ENCODE measurements at places on chromosomes 11 and 22.
A peak's percentile ranks its signal among the peaks of the same experiment; 100 is the strongest.

DNA sequence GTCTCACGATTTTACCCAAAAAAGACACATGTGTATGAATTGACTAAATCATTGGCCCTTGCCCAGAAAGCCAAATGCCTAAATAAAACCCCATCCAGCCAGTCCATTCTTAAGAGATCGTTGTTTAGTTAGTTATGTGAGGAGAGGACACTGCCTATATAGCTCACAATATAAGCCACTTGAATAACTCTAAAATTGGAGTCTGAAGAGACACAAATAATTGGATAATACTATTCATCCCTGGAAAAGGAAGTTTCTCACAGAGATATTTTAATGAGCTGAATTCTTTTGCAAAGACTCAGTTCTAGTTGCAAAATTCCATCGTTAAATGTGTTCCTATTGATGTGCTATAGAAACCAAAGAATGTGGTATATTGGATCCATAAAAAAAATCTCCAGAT lies 176.7 kb downstream of the SOX6 start:
- DNase-seq: no peak

DNA sequence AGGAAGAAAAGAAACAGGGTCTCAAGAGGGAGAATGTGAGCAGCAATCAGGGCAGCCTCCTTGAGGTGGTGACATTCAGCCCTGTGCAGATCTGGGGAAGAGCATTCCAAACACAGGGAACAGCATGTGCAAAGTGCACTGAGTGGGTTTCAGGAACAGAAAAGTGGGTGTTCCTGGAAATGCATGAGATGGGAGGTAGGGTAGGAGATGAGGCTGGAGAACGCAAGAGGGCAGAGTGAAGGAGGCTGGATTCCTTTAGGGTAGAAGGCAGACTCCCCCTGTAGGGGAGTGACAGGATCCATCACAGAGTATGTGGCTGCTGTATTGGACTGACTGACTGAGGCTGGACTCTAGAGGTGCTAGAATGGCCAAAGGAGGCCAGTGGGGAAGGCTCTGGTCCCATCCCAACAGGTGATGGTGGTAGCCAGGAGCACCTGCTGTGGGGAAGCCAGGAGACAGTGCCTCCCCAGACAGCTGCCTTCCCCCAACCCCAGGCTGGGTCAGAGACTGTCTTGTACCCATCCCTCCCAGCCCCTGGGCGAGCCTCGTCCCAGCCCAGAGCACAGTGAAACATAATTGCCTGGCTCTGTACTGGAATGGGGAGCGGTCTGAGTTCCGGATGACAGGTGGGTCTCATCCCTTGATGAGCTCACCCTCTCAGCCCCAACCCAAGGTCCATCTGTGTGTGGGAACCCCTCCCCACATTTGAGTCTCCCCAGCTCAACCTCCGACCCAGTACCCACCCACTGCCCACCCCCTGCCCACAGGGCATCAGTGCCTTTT lies 419.4 kb downstream of the MN1 start:
- DNase-seq: no peak

DNA sequence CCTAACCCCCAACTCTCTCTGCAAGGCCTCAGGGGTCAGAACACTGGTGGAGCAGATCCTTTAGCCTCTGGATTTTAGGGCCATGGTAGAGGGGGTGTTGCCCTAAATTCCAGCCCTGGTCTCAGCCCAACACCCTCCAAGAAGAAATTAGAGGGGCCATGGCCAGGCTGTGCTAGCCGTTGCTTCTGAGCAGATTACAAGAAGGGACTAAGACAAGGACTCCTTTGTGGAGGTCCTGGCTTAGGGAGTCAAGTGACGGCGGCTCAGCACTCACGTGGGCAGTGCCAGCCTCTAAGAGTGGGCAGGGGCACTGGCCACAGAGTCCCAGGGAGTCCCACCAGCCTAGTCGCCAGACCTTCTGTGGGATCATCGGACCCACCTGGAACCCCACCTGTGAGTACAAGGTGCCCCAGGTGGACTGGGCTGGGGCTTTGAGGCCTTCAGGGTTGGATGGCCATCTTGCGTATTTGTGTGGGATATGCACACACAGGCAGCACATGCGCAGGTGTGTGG lies at the start of gene BEST1:
TSS of gene BEST1 (plus strand) at position 317 of the 513 bp plus-strand sequence. CDS start 1,456 bp downstream, outside the sequence.
- no peak for DNase-seq

DNA sequence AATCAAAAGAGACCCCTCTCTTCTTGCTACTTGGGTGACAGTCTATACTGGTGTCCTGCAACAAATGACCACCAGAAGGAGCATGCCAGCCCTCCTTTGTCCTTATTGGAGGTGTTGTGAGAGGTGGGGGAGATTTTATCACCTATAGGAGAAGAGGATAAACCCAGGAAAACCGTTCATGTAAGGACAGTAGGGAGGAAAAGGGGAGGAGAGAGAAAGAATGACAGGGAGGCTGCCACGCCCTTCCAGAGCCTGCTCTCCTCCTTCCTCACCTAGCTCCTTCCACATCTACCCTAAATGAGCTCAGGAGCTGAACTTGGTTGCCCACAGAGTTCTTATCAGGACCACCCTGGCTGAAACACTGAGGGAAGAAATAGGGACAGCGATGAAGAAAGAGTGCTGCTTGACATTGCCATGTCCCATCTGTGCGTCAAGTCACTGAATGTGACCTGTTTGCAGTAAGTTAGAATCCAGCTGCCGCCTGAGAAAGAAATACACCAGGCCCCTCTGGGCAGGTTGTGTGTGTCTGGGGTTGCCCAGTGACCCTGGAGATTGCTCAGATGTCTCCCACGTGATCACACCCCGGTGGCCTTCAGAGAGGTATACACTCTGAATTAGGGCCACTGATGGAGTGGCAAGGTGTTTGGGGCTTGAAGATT lies 40.4 kb upstream of the ETS1 start:
- no peak for DNase-seq

- no peak for DNase-seq
Measured at GRCh38 chr22:48742556-48743343, 1084.9 kb downstream of the BRD1 start.

DNA sequence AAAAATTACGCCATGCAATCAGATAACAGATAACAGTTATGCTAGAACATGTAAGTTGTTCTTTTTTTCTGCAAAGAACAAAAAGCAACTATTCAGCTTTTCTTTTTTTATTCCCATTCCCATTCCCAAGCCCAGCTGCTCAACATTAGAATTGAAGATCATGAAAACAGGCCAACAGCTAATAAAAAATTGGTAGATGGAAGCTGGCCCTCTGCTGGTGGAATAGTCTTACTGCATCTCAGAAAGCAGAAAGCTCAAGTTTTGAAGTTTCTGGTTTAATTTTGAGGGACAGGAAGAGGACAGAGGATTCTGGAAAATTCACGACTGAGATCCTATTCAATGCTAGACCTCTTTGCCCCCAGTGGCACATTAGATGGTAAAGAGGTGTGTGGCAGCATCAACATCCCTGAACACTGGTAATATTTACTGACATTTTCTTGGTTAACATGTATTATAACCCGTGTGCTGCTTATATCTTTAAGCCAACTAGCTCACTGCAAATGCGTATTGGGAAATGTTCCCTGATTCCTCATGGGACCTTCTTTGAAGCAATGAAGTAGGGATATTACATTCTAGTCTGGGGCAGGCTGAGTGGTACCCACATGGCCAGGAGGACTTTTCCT lies 591.2 kb downstream of the OPCML start:
- DNase-seq: no peak

DNA sequence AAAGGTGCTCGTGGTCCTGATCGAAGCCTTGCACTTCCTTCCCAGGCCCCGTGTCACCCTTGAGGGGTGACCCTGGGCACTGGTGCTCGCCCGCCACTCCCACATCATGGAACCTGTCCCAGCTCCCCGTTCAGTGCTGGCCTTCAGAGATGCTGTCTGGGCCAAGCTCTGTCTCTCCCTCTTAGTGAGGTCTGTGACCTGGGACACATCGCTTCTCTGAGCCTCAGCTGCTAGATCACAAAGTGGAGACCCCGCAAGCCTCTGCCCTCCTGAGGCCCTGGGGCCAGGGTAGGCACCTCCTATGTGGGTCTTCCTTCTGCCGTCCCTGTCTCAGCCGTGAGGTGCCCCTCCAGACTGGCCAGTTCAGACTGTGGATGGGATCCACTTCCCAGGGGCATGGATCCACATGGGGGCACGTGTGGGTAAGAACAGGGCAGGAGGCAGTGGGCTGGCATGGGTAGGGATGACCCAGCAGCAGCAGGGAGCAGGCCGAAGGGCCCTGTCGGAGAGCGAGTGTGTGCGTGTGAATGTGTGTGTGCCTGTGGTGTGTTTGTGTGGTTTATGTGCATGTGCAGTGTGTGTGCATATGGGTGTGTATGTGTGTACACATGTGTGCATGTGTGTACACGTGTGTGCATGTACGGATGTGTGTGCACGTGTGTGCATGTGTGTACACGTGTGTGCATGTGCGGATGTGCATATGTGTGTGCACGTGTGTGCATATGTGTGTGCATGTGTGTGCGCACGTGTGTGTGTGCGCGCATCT lies 1073.7 kb downstream of the BRD1 start:
- DNase-seq: no peak

- DNase-seq: peak; percentile 43
Measured at GRCh38 chr22:49724893-49725489, 102.7 kb downstream of the BRD1 start.

GRCh38 chr11:112625814-112626213 lies 335.4 kb upstream of the NCAM1 start:
- no peak for DNase-seq

DNA sequence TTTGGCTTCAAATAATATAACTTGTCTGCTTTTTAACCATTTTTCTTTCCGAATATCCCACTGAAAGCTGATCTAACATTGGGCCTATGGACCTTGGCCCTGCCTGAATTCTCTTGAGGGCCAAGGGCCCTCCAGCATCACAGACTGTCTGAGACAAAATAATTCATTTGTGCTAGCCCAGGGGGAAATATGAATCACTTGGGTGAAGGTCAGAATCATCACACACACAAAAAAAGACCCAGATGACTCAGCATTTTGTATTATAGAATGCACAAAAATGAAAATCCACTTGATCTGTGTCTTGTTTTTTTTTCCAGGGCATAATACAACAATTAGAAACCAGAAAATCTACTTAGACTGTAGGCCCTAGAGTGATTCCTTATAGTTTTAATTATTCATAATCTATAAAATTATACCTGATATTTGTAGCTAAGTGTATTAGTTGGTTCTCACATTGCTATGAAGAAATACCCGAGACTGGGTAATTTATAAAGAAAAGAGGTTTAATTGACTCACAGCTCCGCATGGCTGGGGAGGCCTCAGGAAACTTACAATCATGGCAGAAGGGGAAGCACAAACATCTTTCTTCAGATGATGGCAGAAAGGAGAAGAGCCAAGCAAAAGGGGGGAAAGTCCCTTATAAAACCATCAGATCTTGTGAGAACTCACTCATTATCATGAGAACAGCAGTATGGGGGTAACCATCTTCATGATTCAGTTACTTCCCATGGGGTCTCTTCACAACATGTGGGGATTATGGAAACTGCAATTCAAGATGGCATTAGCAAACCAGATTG lies 15.6 kb upstream of the RDX start:
- no peak for DNase-seq

- no peak for DNase-seq
Measured at GRCh38 chr11:108663154-108663877, 1.6 kb upstream of the DDX10 start.

GRCh38 chr22:27514601-27515523 lies 286.7 kb downstream of the MN1 start:
- no peak for DNase-seq

GRCh38 chr11:133506023-133506422 lies 26.3 kb downstream of the OPCML start:
- no peak for DNase-seq

DNA sequence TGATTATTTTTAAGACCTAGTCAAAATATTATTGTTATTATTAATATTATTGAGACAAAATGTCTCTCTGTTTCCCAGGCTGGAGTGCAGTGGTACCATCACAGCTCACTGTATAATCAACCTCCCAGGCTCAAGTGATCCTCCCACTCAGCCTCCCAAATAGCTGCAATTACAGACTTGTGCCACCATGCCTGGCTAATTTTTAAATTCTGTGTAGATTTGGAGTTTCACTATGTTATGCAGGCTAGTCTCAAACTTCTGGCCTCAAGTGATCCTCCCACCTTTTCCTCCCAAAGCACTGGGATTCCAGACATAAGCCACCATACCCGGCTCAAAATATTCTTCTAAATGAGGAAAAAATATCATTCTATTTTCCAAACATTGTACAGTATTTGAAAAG lies 37.0 kb downstream of the SLC36A4 start:
- DNase-seq: no peak

- DNase-seq: no peak
Measured at GRCh38 chr11:19405966-19406365, 165.2 kb upstream of the E2F8 start.

DNA sequence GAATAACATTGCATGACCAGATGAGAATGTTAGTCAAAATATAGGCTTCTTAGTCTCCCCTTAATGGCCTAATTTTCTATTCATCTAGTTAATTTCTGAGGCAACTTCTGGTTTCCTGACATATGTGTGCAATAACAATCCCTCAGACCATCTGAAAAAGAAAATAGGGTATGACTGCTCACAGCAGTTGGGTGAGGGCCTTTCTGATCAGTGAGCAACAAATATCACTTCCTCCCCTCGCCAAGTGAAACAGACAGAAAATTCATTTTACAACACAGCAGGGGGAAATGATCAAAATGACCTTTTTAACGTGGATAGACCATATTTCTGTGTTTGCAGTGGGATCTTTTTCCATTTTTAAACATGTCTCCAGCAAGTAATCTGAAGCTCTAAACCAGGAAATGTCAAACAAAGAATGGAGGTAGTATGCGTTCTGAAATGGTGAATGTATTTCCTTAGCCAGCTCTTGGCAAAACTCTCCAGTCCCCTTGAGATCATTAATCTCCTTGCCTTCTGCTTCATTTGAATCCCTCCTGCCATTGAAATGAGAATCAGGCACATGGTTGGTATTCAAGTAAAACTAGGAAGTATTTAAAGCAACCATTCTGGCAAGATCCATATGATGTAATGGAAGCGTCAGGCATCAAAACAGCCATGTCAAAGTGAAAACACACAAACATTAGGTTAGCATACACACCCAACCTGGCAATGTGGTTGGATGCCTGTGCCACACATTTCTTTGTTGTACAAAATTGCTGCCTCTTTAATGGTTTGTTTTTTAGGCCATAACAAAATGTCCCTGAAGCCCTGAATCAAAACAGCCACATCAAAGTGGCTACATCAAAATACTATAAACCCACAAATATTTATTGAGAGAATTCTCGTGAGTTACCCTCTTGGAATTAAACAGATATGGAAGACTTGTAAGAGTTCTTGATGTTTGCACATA lies 100.1 kb downstream of the SLC1A2 start:
- DNase-seq: no peak

- DNase-seq: no peak
Measured at GRCh38 chr11:46984987-46985386, 48.4 kb downstream of the CSTPP1 start.

DNA sequence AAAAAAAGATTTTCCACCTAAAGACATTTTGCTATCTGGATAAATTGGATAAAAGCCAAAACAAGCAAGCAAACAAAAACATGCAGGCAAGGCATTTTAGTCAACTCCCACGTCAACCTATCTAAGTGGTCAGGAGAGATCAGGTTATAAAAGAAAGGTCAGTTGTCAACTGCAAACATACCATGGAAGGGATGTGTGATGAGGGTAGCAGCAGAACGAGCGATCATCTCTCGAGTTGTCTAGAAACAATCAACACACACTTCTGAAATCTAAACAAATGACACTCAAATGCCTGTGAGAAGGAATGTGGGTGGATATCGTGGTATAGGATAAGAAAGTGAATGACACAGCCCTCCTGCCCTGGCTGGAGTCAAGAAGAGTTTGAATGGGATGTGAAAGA lies 10.9 kb downstream of the MTCH2 start:
- DNase-seq: no peak
